ENCODE measurements at places on chromosomes 12 and 14. TPM values are rescaled to one million over a fixed set of nuclear protein-coding genes. Genes with fewer than 3 reads are reported as not detected.
A peak's percentile ranks its signal among the peaks of the same experiment; 100 is the strongest.

- DNase-seq = peak; percentile 5
Measured at GRCh38 chr14:34324363-34324795, 137.7 kb downstream of the SPTSSA start.

DNA sequence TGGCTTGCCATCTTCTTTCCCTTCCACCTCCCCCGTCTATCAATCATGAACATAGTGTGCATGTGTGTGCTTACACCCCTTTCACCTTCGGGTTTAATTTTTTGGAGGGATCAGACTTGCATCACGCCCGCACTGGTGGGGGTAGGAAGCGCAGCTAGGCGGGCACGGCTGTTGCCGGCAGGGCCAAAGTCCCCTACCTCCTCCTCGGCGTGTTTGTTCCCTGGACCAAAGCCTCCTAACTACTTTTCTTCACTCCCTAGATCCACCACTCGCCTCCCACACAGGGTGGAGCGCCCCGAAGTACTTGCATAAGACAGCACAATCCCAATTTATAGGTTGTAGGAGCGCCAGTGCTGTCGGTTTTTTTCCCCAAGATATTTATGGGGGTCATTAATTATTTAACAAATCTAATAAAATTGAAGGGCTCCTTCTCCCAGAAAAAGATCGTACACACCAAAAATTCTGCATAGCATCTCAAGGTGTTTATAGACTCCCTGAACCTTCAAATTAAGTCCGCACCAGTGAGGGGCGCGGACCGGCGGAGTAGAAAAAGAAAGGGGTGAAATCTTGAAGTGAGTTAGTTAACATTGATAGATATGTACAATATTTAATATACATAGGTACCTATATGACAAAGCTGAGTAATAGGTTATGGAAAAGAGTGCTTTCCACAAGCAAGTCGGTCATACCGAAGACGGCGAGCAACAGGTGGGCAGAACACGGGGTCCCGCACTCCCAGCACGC is 717 bp downstream of the PKP2 start:
- DNase-seq = peak; percentile 27

GRCh38 chr14:68807987-68808386 is 15.1 kb upstream of the ZFP36L1 start:
- DNase-seq = no peak

GRCh38 chr14:100709289-100710284 is 17.1 kb upstream of the DLK1 start:
- DNase-seq = no peak

DNA sequence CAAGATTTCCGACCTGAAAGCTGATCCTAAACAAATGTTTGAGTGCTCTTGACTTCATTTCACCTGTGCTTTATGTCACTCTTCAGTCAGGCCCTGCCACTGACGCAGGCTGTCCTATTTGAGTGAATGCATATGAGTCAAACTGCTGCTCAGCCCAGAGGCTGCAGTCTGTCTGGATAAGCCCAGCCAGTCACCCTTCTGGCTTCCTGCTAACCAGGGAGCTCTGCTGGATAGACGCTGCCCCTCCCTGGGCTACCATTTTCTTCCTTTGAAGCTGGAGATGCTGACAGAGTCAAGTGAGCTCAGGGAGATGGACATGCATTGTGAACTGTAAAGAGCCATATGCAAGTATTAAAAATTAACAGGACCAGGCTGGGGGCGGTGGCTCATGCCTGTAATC is 5.1 kb upstream of the TUNAR start:
- DNase-seq = no peak

DNA sequence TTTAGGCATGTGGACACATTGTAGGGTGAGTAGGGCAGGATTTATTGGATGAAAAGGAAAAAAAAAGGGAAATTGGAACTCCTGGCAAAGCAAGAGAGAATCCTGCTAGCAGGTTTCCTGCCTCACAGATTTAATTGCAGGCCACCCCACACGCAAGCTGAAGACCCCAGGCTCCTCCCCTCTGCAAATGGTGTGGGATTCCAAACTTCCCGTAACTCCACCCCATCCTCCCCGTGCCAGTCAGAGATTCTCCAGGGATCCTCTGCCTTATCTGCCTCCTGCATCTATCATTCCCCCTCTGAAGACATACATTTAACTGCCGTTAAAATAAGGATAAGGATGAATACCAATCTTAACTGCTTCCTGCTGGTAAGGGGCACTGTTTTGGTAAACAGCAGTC is 249.8 kb upstream of the GARIN2 start:
- no peak for DNase-seq

GRCh38 chr12:123141615-123142517 is 9.0 kb downstream of the PITPNM2 start:
- peak; percentile 44 for DNase-seq

- no peak for DNase-seq
Measured at GRCh38 chr14:104390941-104391901, 188.3 kb upstream of the C14orf180 start.

DNA sequence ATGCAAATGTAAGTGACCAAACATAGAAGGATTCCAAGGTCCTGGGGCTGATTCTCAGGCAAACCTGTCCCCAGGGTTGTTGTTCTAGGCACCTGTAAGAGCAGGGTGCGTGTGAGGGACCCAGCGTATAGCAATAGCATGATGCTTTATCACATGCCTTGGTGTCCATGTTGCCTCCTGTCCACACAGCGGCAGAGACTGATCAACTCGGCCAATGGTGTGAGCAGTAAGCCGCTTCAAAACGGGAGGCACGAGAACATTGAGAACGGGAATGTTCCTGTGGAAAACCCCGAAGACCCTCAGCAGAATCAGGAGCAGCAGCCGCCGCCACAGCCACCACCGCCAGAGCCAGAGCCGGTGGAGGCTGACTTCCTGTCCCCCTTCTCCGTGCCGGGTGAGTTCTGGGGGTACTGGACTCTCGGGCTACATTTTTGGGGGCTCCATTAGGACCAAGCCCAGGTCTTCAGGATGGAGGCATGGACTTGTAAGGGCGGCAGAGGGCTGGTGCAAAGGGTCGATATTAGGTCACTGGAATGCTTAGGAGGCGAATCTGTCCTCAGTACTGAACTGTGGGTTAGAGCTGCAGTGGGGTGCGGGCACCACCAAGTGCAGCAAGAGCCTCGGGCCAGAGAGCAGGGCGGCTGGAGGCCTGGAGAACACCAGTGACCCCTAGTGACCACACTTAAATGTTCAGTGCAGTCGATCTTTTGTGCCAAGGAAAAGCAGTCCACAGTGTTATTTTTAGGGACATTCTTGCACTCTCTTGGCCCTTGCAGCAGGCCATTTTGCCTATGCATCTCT is 57.2 kb upstream of the RIN3 start:
- DNase-seq = peak; percentile 25

DNA sequence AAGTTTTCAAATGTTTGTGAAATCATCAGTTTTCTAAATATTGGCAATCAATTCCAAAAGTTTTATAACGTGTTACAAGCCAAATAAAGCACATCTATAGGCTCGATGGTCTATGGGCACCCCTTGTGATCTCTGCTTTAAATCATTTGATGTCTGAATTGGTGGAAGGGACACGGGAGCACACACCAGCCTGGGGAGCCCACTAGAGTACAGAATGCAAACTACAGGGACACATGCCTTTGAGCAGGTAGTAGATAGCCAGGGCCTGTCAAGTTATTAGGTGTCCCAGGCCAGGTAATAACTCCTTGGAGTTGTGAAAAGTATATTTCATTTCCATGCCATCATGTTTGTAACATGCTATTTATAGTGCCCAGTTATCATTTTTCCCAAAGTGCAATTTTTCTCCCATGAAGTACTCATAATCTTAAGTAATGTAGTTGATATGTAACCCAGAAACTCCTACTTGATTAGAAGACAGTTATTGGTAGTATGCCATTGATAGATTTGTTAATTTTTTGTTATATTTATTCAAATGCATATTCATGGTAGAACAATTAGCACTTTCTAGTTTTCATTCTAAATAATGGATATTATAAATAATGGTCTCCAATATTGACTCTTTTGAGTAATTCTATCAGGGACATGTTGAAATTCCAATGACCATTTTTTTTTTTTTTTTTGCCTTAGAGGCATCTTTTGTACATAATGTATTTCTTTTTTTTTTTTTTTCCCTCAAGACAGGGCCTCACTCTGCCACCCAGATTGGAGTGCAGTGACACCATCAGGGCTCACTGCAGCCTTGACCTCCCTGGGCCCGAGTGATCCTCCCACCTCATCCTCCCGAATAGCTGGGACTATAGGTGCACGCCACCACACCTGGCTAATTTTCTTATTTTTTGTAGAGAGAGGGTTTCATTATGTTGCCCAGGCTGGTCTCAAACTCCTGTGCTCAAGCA is 96.9 kb upstream of the FGD4 start:
- peak; percentile 8 for DNase-seq

GRCh38 chr12:16189849-16190248 is 87.6 kb downstream of the SLC15A5 start:
- peak; percentile 38 for DNase-seq

DNA sequence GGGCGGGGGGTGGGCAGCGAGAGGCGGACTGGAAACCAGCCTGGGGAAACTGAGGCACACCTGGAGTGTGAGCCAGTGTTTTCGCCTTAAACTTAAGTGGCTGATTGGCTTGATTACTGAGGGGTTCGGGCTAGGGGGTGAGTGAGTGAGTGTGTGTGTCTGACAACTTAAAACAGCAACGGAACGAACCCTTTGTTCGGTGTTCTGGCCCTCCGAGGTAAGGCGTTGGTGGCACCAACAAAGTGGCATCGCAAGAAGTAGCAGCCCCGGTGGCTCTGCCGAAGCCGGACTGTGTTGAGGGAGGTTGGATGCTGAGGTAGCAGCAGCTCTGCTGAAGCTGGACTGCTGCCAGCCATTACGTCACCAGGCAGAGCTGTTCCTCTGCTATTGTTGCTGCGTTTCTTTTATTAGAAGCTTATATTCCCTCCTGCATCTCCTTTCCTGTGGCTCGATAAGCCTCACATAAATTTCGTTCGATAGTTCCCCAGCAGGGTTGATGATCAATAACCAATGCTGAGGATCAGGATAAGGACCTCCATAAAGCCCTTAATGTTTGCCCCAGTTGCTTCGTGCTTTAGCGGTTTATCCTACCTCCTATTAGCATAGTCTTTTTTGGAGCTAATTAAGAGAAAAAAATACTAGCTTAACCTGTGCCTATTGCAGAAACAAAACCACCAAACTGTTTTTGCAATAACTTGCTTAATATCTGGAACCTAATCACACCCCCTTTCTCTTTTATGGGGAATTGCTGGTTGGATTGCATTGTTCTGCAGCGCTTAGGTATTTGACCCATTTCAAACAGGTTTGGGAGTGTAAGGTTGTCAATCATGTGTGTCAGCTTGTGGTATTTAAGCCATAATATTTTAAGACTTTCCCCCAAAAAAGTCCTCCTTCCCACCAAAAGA is 1.3 kb downstream of the GPR137C start:
- peak; percentile 76 for DNase-seq

- DNase-seq = no peak
Measured at GRCh38 chr14:24078146-24078545, 6.8 kb downstream of the CPNE6 start.

DNA sequence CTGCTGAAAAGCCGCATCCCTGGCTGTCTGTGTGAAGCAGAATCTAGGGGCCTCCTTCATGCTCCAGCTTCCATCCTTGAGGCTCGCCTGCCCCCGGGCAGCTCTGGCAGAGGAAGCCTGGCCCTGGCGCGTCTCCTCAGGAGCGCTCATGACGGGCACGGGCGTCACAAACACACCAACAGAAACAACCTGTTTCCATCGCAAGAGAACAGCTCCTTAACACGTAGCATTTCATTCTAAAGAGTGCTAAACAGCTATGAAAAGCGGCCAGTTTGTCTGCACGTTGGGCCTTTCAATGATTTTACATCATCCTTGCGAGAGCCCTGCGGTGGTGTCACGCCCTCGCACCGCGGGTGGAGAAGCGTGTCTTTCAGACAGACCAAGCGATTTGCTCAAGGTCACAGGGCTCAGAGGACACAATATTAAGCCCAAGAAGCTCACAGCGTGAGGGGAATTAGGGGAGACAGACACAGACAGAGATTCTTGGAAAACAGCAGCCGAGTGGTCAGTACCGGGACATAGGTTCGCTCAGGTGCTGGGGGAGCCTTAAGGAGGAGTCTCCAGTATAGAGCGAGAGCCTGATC is 4.9 kb downstream of the ADGRD1 start:
- no peak for DNase-seq

DNA sequence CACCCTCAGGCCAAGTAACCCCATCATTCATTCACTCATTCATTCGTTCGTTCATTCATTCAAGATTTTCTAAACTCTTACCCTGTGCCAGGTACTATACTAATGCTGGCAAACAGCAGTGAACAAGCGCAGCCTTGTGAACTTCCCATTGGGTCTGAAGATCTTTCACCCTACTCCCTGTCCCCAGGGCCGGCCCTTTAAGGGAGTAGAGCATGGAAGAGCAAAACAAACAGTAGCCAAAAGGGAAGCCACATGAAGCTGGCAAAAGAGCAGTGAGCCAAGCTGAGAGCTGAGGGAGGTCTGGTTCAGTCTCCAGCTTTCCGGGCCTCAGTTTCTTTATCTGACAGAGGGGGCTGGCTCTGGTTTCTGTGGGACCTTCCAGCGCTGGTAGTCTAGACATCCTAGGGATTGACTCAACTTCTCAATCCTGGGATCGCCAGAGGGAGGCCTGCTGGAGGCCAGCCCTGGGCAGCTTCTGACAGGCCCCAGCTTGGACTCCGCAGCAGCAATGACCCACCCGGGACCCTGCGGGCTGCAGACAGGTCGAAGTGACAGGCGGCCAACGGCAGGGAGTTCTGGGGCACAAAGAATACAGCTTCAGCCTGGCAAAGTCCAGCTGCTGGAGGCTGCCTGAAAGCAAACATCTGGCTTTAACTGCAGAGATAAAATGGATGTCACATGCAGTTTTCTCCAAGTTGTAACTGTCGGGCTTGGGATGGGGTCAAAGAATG is 27.1 kb downstream of the ACTN1 start:
- no peak for DNase-seq

DNA sequence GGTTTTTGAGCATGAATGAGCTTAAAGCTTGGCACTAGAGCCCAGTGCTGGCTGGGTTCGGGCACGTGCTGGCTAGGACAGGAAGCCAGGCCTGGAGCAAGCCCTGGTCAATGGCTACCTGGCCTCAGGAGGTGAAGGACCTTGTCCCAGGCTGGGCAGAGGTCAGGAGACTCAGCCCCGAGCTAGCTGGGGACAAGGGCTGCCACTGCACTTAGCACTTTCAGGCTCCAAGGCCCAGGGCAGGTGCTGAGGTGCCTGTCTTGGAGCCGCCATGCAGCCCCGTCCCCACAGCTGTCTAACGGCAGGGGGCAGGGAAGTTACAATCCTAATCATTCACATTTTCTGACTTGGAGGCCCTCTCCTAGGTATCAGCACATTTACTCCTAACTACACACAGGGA is 4.3 kb upstream of the AQP6 start:
- DNase-seq = no peak

DNA sequence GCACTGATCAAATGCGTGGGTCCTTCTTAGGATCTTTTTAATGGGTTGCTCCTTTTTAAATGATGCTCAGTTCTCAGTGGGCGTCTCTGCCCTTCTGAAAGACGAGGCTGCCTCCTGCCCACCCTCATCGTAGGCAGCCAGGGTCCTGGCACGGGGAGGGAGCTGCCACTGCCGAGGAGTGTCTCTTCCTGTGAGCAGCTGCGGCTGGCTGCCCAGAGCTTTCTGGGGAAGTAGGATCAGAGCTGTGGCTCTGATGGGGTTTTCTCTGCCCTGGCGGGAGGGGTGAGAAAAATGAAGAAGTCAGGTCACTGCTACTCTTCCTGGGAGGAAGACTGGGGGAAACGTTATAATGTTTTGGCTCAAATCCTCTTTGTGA is 31.1 kb upstream of the BEGAIN start:
- DNase-seq = no peak

Gene GNG2
- 6.8 TPM for total RNA-seq

Gene SETD1B
- 13.4 TPM for total RNA-seq

Gene ACOT6
- not detected for total RNA-seq

Gene KLRD1
- total RNA-seq = 0.33 TPM

Gene CCDC177
- not detected for total RNA-seq

Gene GLS2
- 6.5 TPM for total RNA-seq

Gene ART4
- total RNA-seq = not detected

Gene ACTR10
- total RNA-seq = 67.9 TPM

Gene APOLD1
- 1.5 TPM for total RNA-seq

Gene GYS2
- total RNA-seq = not detected

Measured in mammary epithelial cell (primary cell).